HS-27A (cell line): ENCODE measurements at places on chromosomes 4 and X.

GRCh38 chr4:34178476-34178875 lies 2065.8 kb downstream of the ARAP2 start:
- DNase-seq = no peak

DNA sequence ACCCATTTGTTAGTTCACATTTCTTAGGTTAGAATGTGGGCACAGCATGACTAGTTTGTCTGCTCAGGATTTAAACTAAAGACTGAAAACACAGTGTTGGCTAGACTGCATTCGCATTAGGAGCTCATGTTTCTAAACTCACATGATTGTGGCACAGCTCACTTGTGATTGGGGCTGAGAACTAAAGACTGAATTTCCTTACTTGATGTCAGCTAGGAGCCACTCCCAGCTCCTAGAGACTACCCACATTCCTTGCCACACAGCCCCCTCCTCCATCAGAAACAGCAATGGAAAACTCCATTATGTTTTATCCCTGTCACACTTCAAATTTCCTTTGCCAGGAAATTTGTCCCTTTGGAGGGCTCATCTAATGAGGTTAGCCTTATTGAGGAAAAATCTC lies 170.2 kb upstream of the NUDT6 start:
- DNase-seq = no peak

- DNase-seq = no peak
Measured at GRCh38 chr4:5979981-5980380, 38.2 kb downstream of the C4orf50 start.

DNA sequence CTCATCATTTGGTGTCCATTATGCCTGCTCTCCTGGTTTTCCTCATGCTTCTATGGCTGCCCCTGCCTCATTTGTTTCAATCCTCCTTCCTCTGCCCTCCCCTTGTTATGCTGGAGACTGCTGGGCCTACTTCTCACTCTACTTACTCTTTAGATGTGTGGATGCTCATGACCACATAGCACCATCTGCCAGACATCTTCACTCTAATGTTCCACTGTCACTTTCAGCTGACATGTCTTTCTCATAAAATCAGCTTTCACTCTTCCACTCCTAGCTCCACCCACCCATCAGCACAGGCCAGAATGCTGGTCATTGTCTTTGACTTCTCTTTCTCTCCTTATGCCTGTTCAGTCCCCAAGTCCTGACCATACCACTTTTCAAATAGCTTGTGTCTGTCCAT lies 86.8 kb downstream of the REPS2 start:
- no peak for DNase-seq

GRCh38 chrX:13495232-13495631 lies 74.2 kb upstream of the EGFL6 start:
- no peak for DNase-seq

DNA sequence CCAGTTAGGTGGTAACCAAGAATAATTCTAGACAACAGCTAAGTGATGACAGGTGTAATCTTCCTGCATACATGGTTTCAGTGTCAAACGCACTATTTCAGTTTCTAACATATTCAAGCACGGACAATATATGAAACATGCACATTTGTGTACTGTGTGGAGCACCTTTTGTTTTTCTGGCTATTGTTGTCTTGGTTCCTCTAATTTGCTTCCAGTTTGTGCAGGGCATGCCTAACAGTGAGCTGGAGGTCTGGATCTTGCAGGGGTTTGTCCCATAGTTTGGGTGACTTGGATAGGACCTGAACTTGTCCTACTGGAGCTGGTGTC lies 70.5 kb upstream of the TBC1D9 start:
- no peak for DNase-seq

GRCh38 chrX:38066934-38067333 lies 60.6 kb downstream of the SYTL5 start:
- DNase-seq = no peak

DNA sequence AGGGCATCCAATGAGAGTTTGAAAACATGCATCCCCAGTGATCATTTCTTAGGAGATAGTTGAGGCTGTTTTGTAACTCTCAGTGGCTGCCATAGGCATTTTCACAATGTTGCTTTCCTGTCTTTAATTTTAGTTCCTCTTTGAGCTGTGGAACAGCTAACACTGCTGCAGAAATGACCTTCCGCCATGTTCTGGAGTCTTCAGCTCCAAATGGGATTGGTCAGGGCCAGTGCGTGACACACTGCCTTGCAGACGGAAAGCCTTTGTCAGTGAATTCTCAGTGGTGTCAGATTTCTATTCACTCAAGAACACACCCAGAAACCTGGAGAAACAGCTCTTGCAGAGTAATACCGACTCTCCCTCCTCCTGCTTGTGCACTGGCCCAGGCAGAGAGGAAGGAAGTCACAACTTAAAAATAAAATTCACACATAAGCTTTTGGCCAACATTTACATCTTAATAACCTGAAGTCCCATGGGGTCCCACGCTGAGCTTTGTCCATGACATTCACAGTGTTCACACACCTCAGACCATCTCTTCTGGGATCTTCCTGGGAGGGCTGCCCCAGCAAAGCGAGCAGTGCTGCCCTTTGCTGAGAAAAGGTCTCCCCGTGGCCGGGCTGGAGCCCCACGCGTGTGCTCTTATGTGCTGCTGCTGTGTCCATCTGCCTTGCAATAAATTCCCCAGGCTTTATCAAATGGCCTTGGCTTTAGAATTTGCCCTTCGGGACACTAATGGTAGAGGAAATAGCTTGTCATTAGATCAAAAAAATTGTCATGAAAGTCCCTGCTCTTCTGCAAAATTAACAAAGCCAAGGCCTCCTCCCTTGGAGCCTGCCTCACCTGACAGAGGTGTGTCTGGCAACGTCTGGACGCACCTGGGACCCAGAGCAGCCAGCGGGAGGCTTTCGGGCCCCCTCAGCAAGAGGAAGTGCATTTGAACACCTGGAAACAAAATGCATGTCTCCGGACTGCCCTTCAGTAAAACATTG lies 126.8 kb downstream of the IRF2 start:
- no peak for DNase-seq

- DNase-seq = no peak
Measured at GRCh38 chr4:89419111-89419695, 111.6 kb upstream of the GPRIN3 start.

DNA sequence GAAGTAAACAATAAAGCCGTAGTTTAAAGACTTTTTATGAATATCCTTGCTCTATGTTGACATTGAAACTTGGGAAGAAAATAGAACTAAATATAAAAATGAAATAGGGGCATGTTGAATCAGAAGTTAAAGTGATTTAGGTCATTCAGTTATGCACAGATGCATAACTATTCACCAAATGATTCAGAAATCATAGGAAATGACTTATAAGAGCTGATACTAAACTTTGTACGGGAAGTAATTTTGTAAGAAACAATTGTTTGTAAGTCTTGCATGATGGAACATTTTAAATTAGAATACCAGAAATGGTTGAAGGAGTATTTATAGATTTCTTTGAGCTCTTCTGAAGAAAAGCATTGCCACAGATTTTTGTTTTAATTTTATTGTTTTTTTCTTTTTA lies 246.5 kb downstream of the CPE start:
- DNase-seq = no peak

- DNase-seq = no peak
Measured at GRCh38 chr4:152278505-152279233, 257.2 kb downstream of the FBXW7 start.

DNA sequence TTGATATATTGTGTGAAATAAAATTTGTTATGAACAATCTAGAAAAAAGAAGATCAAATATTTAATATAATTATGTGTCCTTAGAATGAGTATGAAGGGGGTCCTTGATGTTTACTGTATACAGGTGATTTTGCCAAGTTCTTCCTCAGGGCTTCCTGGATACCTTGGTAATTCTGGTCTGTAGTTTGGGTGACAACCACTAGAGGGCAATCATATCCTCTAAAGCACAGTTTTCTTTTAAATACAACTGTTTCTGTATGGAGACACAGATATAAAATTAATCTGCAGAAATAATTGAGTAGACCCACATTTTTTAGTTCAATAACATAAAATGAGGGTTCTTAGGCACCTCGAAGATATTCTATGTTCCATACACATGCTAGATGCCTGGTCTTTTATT lies 157.7 kb downstream of the SPANXN1 start:
- no peak for DNase-seq

- no peak for DNase-seq
Measured at GRCh38 chrX:110060846-110061537, 58.1 kb downstream of the TMEM164 start.

DNA sequence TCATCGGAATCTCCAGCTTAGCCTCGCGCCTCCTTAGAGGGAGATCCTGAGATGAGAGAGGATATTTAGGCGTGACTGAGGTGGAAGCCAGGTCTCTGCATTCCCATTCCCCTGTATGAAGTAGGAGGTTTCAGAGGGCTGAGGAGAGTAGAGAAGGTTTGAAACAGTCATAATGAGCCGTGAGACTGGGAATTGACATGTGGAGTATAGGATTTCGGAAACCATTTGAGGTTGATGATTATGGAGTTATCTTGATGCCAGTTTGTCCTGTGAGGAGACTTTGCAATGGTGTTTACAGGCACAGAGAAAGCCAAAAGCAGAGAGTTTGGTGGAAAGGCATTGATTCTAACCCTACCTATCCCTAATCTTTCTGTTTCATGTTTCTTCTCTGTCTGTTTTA lies 2.0 kb downstream of the CHST7 start:
- no peak for DNase-seq

- no peak for DNase-seq
Measured at GRCh38 chr4:139985401-139985800, 168.6 kb downstream of the MAML3 start.

DNA sequence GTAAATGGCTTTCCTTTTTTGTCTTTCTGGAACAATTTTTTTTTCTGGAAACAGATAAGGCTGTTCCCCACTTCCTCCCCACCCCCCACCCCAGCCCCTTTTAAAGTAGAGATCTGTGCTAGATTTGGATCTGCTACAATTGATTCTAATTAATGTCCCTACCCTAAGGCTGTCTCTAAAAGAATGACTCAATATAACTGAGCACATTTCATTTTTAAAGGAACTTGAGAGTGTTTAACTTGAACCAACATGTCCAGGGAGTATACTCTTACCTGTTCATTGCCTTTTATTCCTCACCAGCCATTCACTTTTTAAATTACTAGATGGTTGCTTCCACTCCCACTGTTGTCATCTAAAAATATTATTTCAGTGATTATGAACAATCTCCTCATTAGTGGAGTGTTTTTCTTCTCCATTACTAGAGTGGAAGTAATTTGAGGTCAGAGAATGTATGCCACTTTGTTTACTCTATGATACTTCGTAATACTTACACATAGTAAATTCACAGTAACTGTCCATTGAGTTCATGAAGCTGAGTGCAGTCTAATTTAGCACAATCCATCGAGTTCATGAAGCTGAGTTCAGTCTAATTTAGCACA lies 14.1 kb upstream of the CNOT6L start:
- DNase-seq = no peak

DNA sequence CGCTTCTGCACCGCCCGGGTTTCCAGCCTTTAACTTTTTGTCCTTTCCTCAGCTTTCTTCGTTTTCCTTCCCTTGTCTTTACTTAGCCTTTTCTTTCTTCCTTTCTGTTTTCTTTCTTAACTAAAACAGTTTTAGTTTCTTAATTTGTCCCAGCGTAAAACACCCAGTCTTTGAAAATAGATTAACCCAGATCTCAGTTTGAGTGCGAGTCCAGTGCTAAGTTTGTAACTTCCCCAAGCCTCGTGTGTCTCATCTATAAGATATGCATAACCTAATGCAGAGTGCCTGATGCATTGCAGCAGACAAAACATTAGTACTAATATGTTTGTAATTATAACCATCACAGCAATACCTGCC lies 460 bp upstream of the GEMIN8 start:
- DNase-seq = no peak

GRCh38 chr4:73870260-73870659 lies 1.1 kb downstream of the CXCL1 start:
- DNase-seq = no peak

- no peak for DNase-seq
Measured at GRCh38 chr4:100086766-100087431, 103.4 kb downstream of the DDIT4L start.

- peak; percentile 30 for DNase-seq
Measured at GRCh38 chr4:76306882-76307659, 538 bp downstream of the STBD1 start.

- DNase-seq = no peak
Measured at GRCh38 chr4:83662204-83662603, 126.3 kb downstream of the GPAT3 start.

GRCh38 chrX:9785944-9786797 lies at the start of gene SHROOM2:
Gene SHROOM2 (plus strand): TSS chrX:9786429. CDS start chrX:9786546, 117 bp downstream.
- DNase-seq = no peak
